ENCODE measurements at places on chromosomes 16 and 17.
A peak's percentile ranks its signal among the peaks of the same experiment; 100 is the strongest.

- no peak for DNase-seq
These were observed 79.2 kb downstream of the MRM3 start for GRCh38 chr17:861364-861763.

DNA sequence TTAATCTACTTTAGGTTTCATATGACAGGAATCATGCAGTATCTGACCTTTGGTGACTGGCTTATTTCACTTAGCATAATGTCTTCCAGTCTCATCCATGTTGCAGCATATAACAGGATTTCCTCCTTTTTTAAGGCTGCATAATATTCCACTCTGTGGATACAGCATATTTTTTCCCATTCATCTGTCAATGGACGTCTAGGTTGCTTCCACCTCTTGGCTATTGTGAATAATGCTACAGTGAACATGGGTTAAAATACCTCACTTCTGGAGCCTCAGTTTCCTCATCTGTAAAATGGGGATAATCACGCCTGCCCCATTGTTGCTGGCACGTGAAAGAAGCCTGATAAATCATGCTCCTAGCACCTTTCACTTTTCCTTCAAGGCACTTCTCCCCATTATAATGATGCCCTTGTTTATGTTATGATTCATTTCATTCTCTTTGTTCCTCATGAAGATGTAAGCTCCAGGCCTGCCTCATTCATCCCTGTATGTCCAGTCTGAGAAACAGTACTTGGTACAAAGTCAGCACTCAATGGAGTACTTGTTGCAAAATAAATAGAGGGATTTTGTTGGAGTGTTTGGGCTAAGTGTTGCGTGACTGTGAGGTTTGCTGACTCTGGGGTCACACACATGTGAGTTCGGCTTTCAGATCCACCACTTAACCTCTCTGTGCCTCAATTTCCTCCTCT, 59.6 kb downstream of the ABAT start:
- DNase-seq, result no peak

DNA sequence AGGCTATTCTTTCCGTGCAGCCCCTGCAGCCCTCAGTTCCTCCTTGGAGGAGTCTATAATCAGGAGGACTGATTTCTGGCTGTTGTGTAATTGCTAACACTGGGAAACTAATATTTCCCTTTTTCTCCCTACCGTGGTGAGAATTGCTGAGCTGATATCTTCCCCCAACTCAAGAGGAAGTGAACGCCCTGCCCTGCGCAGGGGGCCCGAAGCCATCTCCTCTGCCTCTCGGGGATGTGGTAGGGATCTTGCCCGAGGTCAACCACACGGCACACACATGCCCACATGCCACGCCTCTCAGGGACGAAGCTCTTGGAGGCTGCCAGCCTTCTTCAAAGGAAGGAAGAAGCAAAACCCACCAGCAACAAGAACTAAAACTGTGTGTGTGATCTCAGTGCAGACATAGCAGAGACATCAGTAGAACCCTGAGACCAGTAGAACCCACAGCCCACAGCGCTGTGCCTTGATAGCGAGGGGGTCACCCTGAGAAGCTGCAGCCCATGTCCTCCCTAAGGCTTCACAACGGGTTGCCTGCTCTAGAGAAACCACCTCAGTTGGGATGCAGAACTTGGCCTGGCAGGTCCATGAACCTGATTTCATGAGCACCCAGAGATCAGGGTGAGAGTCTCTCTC, 8.9 kb upstream of the ULK2 start:
- peak; percentile 56 for DNase-seq

DNA sequence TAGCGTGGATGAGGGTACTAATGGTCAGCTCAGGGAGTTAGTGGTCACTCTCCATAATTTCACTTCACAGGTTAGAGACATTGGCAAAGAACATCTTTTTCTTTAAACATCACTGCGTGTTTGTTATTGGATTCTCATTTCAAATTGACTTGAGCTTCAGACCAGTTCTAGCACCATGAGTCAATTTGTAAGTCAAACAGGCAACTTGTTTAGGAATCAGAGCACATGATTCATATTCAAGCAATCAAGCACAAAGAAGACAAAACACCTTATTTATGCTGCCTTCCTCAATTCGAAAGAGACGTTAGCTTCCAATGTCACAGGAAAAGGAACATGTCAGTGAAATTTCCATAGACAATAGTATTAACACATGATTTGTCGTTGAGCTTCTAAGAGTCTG, 62.3 kb downstream of the HS3ST3A1 start:
- DNase-seq, result no peak

DNA sequence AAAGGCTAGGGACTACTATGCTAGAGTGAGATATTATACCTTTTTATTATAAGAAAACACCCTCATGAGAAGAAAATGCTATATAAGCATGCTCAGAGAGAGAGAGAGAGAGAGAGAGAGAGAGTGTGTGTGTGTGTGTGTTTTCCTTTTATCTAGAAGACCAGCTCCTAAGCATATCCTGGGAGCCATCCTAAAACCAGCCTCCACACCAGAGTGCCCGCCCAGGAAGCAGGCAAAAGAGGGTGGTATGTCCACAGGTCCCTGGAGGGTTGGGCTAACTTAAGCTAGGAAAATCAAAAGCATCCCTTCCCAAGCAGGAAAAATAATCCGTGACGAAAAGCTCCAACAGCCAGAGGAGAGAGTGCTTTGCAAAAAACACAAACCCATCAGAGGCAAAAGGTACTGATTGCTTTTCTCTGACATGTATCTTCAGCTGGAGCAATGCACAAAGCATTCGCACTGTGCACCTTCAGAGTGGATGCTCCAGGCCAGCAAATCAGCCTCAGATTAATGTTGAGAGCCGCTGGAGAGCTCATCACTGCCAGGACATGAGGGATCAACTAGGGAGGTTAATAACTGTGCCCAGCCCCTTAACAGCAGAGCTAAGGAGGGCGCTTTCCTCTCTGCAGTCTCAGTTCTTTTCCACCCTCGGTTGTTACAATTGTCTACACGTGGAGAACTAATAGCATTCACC, 125.1 kb downstream of the SLC39A11 start:
- no peak for DNase-seq

GRCh38 chr17:81223762-81224130, 981 bp upstream of the CEP131 start:
- no peak for DNase-seq

DNA sequence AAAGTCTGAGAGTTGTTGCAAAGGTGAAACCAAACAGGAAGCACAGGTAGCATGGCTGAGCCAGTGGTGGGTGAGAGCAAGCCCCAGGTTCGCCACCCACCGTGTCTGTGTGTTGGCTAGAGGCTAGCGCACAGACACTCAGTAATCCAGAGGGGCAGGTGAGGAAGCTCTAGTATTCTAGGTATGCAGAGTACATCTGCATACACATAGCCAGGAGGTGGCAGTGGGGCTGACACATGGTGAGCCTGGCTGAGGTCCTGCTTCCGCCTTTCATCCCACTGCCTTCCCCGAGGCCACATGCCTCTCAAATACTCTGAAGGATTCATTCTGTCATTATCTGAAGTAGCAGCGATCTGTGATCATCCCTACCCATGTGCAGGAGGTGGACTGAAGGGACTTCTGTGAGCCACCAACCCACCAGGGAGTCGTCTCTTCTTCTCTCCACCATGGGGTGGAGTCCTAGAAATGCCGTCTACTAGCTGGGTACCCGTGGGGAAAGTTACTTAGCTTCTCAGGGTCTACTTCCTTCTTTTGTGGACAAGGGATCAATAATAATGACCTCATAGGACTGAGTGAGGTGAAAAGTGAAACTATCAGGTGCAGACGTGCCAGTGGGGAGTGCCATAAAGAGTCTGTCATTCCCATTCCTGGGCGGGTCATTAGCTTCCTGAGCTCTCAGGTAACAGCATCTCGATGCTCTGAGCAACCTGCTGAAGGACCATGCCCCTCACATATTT, 36.0 kb upstream of the ICAM2 start:
- no peak for DNase-seq

- DNase-seq, result peak; percentile 48
These were observed 20.6 kb upstream of the SLC35G3 start for GRCh38 chr17:35214631-35215273.

DNA sequence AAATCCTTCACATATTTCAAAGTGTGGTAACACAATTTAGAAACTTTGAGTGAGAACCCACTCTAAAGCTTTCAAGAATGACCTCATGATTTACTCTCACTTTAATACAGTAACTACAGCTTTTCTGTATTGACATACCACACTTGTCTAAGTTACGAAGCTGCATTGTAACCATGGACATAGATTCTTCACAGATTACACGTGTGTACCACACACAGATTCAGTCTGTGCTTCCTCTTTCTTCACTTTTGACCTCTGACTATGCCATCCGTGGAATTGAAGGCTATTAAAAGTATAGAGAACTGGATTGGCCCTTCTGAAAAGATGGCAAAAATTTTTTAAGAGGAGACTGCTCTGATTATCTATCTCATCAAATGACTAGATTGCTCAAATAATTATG, 172.7 kb downstream of the TANC2 start:
- DNase-seq, result no peak

GRCh38 chr17:34218748-34219147, 36.3 kb upstream of the CCL2 start:
- no peak for DNase-seq

DNA sequence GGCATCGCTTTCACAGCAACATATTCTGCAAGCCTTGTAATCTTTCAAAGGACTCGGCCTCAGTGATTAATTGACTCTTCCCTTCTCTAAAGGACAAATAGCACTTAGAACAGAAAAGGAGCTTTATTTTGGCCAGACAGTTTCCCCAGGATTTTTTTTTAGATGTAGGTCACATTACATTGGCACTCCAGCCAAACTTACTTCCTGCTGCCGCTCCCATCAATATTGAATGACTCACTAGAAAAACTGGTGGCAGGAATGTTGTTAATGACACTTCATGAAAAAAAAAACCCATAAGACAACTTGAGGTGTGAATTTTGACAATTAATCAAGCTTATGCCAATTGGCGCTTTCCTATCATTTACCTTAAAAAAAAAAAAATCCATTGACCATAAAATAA, 432.6 kb downstream of the TOX3 start:
- no peak for DNase-seq

- DNase-seq, result no peak
These were observed 4.7 kb upstream of the NDEL1 start for GRCh38 chr17:8430966-8431365.

Data from CD4-positive, alpha-beta T cell treated with Interleukin-10 for 1 hour (primary cell).